ENCODE measurements at places on chromosomes 2 and 18.

GRCh38 chr2:224687156-224687555 is 29.0 kb downstream of the CCDC195 start:
- DNase-seq: no peak

GRCh38 chr2:235896061-235896460 is 272.1 kb downstream of the GBX2 start:
- no peak for DNase-seq

- no peak for DNase-seq
Measured at GRCh38 chr2:179340678-179341077, 76.0 kb upstream of the SESTD1 start.

DNA sequence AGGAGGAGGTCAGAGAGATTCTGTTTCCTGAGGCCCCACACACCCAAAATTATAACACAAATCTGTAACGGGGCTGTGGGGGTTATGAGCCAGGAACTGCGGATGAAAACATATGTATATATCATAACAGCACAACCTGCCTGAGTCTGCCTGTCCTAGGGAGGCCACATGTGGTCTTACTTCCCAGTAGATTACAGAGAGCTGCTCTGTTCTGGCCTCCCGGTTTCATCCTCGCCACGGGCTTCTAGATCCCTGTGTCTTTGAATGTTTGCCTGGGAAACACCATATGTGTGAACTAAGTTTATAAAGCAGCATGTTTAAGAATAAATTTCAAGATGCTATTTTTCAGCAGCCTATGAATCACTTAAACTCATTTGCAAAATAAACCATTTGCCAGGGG is 124.0 kb downstream of the TMEM200C start:
- no peak for DNase-seq

GRCh38 chr2:191638079-191638801 is 39.7 kb upstream of the NABP1 start:
- no peak for DNase-seq

DNA sequence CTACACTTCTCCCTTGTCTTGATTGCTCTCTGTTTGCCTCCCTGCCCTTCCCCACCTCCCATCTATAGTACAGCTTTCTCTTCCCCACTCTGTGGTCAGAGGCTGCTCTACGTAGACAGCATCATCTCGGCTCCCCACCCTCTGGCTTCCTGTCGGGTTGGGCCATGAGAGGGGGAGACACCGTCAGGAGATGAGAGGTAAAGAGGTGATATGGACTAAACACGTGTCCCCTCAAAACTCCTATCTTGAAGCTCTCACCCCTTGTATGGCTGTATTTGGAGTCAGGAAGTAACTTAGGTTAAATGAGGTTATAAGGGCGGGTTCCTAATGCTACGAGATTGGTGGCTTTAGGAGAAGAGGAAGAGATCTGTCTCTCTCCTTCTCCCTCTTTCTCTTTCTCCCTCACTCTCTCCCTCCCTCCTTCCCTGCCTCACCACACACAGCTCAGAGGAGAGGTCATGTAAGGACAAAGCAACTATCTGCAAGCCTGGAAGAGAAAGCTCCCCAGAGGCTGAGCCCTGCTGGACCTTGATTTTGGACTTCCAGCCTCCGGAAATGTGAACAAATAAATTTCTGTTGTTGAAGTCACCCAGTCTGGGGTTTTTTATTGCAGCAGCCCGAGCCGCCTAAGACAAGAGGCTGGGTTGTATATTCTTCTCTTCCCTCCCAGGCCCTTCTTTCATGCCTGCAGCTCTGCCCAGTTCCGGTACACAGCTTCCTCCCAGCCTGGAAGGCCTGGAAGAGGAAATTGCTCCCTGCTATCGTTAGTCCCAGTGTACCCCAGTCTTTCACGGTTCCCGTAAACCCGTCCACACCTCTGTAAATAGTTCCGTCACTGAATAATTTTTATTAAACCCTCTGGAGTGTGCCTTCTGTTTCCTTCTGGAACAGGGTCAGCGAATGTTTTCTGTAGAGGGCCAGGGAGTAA is 138.0 kb downstream of the AKAIN1 start:
- peak; percentile 9 for DNase-seq
